Thymus (tissue), 14 donors: ENCODE measurements at places on chromosomes 1 and 21. TPM values are rescaled to one million over a fixed set of nuclear protein-coding genes. Genes with fewer than 3 reads are reported as not detected.

DNA sequence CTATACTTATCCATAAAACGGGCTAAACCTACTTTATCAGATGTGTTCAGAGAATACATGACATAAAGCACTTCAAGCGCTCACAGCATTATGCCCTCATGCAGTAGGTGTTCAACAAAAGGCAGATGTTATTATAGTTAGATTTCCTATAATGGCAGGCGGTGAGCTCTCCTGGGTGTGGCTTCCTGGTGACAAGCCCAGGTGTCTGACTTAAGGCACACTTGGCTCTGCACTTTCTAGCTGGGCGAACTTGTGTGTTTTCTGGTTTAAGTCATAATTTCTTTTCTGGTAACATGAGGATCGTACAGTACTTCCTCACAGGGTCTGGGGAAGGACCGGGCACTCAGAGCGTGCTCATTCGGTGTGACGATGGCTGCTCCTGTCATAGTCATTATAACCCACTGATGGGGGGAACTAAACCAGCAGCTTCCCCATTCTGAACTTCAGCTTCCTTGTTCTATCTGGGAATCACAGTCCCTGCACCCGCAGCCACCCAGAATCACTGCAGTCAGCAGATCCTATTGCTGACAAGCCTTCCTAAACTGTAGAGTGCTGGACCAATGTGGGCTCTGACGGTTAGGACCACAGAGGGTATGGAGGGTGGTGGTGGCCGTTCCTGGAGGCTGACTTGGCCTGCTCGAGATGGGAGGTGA lies 52.8 kb downstream of the IGSF21 start:
- H3K27ac ChIP-seq = no peak overlapping the region
- no peaks in the 10 kb centered on the region for H3K27me3 ChIP-seq
- DNase-seq = no peak
- H3K4me1 ChIP-seq = no peaks in the 10 kb centered on the region

- DNase-seq = no peak
- no peaks in the 10 kb centered on the region for H3K27me3 ChIP-seq
- no peak overlapping the region for H3K27ac ChIP-seq
- no peaks in the 10 kb centered on the region for H3K36me3 ChIP-seq
- H3K4me1 ChIP-seq = no peaks in the 10 kb centered on the region
- H3K4me3 ChIP-seq = no peak overlapping the region
Observed at GRCh38 chr1:222909586-222909985, 94.7 kb downstream of the DISP1 start.

GRCh38 chr1:209723756-209724693 lies 19.4 kb downstream of the HSD11B1 start:
- DNase-seq = no peak
- no peak overlapping the region for H3K27ac ChIP-seq
- H3K36me3 ChIP-seq = no peaks in the 10 kb centered on the region

DNA sequence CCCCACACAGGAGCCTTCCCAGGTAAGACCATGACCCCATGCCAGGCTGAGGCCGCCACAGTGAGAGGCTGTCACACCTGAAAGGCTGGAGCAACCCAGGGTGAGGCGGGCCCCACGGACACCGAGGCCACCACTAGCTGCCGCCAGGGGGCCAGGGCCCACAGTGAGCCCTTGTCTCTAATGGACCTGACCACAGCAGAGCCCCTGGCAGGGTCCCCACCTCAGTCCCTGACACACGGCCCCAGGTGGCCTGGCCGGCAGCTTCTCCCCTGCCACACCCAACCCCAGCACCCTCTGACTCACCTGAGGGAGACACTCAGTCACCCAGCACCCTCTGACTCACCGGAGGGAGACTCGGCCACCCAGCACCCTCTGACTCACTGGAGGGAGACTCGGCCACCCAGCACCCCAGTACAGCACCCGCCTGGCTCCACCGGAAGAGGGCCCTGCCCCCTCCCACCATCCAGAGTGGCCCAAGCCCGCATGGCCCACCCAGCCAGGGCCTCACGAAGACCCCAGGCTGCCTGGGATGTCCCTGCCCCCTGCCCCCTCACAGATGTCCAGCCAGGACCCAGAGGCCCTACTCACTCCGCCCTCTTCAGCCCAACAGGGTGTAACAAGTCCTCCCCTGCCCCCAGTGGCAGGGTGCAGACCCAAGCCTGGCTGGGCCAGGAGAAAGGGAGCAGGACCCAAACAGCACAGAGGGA lies 4.4 kb downstream of the DVL1 start:
- peaks cover 8% of the 10 kb centered on the region for H3K4me1 ChIP-seq
- peaks cover 18% of the 10 kb centered on the region for H3K36me3 ChIP-seq
- H3K27me3 ChIP-seq = peaks cover 12% of the 10 kb centered on the region

DNA sequence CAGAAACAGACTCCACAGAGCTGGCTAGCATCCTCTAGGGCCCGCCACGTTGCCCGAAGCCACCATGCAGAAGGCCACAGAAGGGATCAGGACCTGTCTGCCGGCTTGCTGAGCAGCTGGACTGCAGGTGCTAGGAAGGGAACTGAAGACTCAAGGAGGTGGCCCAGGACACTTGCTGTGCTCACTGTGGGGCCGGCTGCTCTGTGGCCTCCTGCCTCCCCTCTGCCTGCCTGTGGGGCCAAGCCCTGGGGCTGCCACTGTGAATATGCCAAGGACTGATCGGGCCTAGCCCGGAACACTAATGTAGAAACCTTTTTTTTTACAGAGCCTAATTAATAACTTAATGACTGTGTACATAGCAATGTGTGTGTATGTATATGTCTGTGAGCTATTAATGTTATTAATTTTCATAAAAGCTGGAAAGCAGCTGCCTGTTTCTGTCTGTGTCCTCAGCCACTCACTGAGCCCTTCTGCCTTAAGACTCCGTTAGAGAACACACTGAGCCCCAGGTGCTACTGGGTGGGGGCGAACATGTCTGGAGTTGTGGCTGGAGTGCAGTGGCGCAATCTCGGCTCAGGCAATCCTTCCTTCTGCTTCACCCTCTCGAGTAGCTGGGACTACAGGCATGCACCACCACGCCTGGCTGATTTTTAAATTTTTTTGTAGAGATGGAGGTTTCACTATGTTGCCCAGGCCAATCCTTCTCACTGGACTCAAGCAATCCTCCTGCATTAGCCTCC lies 14.8 kb downstream of the MFSD2A start:
- no peaks in the 10 kb centered on the region for H3K27me3 ChIP-seq
- H3K27ac ChIP-seq = no peak overlapping the region
- H3K36me3 ChIP-seq = peaks cover 9% of the 10 kb centered on the region
- DNase-seq = no peak
- no peak overlapping the region for H3K4me3 ChIP-seq
- peaks cover 4% of the 10 kb centered on the region for H3K4me1 ChIP-seq

- H3K27ac ChIP-seq = no peak overlapping the region
- H3K4me1 ChIP-seq = no peaks in the 10 kb centered on the region
- H3K4me3 ChIP-seq = no peak overlapping the region
Observed at GRCh38 chr1:67997746-67998145, 52.7 kb downstream of the DIRAS3 start.

DNA sequence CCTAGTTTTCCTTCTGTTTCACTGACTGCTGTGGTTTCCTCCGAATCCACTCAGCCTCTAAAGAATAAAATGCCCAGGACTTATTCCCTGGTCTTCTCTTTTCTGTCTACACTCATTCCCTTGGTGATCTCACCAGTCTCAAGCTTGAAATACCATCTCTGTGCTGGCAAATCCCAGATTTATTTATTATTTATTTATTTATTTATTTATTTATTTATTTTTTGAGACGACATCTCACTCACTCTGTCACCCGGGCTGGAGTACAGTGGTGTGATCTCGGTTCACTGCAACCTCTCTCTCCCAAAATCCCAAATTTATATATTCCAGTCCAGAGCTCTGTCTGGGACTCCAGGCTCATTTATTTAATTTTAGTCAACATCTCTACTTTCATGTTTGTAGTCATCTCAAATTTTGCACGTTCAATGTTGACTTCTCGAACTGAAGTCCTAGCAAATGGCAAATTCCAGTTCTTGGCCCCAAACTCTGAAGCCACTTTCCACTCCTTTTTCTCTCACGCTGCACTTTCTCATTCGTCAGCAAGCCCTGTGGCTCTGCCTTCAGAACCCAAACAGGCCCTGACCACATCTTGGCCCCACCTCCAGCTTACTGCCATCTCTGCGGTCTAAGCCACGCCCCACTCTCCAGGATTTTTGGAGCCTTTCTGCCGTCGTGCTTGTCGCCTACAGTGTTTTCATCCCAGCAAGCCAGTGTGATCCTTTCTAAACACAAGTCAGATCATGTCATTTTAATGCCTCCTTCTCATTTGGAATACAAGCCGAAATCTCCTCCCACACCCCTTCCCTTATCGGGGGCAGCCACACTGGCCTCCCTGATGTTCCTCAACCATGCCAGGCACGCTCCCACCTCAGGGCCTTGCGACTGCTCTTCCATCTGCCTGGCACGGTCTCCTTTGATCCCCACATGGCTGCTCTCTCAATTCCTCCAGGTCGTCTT lies 14.2 kb upstream of the TENT5B start:
- H3K27ac ChIP-seq = peak overlapping the region; percentile 46
- DNase-seq = no peak
- H3K4me1 ChIP-seq = no peaks in the 10 kb centered on the region
- H3K4me3 ChIP-seq = no peak overlapping the region

- peaks cover 7% of the 10 kb centered on the region for H3K4me1 ChIP-seq
- H3K27me3 ChIP-seq = peaks cover 13% of the 10 kb centered on the region
- H3K36me3 ChIP-seq = no peaks in the 10 kb centered on the region
- peak overlapping the region; percentile 81 for H3K4me3 ChIP-seq
- DNase-seq = no peak
- peak overlapping the region; percentile 89 for H3K27ac ChIP-seq
Observed at GRCh38 chr1:35640380-35641232, 720 bp downstream of the PSMB2 start.

DNA sequence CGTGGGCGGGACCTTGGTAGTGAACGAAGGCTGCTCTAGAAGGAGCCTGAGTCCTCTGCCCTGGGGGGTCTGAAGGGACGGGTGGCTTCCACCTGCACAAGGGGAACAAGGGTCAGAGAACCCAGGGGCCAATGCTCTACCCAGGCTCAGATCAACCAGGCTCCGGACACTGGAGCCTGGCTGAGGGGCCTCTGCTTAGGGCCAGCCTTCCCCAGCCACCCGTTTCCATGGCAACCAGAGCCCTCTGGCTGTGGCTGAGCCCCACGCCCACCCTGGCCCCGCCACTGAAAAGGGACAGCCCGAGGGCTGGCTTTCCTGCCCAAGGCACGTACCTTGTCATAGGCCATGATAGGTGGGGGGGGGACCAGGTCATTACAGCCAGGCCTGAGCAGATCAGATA lies 724.6 kb downstream of the PTPRU start:
- H3K4me3 ChIP-seq = no peak overlapping the region
- no peaks in the 10 kb centered on the region for H3K36me3 ChIP-seq
- no peaks in the 10 kb centered on the region for H3K27me3 ChIP-seq
- no peak overlapping the region for H3K27ac ChIP-seq
- no peaks in the 10 kb centered on the region for H3K4me1 ChIP-seq

- H3K4me1 ChIP-seq = peaks cover 5% of the 10 kb centered on the region
- H3K27ac ChIP-seq = no peak overlapping the region
- no peak overlapping the region for H3K4me3 ChIP-seq
- no peaks in the 10 kb centered on the region for H3K27me3 ChIP-seq
- peaks cover 39% of the 10 kb centered on the region for H3K36me3 ChIP-seq
- DNase-seq = no peak
Observed at GRCh38 chr21:45533361-45533845, 8.8 kb downstream of the SLC19A1 start.

DNA sequence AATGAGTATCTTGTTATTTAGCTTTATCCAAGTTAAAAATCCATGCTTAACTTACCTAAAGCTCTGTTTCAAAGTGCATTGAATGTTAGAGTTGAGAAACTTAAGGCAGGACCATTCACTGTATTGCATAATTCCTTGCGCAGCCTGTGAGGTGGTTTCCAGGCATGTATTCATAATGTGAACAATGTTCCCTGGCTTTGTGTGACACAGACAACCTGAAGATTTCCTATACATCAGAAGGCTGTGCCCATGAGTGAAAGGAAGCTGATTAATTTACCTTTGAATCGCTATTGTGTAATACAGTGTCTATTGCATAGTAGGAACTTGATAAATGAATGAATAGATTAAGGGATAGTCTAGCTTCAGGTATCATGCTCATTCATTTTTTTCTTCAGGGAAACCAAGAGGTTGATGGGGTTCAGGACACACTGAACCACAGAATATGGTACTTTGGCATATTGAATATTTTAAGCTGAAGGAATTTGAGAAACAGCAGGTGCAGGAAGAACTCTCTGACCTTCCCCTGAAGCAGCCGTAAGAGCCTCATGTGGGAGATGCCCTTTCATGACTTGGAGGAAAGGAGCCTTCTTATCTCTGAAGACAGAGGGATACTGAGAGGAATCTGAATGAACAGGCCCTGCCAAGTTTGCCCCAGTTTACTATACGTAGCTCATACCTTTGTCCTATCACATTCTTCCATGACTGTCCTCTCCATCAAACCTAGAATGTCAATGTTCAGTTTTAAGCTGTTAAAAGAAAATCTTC lies 88.6 kb upstream of the GNG12 start:
- no peak for DNase-seq
- no peak overlapping the region for H3K27ac ChIP-seq
- H3K27me3 ChIP-seq = no peaks in the 10 kb centered on the region
- H3K4me3 ChIP-seq = no peak overlapping the region

GRCh38 chr1:230077436-230078213 lies 10.6 kb downstream of the GALNT2 start:
- no peaks in the 10 kb centered on the region for H3K27me3 ChIP-seq
- H3K27ac ChIP-seq = no peak overlapping the region
- peaks cover 10% of the 10 kb centered on the region for H3K36me3 ChIP-seq
- DNase-seq = no peak
- H3K4me3 ChIP-seq = no peak overlapping the region
- H3K4me1 ChIP-seq = peaks cover 62% of the 10 kb centered on the region

GRCh38 chr1:74193908-74194307 lies 4.1 kb downstream of the LRRIQ3 start:
- H3K4me3 ChIP-seq = no peak overlapping the region
- no peak for DNase-seq
- H3K36me3 ChIP-seq = no peaks in the 10 kb centered on the region
- no peaks in the 10 kb centered on the region for H3K4me1 ChIP-seq

DNA sequence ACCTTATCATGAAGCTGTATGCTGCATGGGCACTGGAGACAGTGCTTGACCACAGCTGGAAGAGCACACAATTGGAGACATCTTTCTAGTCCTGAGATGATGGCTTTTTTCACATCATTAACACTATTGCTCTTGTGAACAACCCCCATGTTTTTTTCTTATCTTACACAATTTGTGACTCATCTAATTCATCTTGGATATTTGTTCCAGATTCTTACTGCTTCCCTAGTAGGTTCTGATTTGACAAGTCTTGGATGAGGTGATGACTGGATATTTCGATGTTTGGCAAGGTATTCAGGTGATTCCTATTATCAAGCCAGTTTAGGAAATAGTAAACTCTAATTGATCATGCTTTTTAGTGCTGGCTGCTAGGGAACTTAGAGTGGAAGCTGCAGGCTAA lies 23.7 kb downstream of the HLX start:
- H3K36me3 ChIP-seq = no peaks in the 10 kb centered on the region
- no peak overlapping the region for H3K4me3 ChIP-seq
- H3K27me3 ChIP-seq = no peaks in the 10 kb centered on the region
- no peak overlapping the region for H3K27ac ChIP-seq
- H3K4me1 ChIP-seq = no peaks in the 10 kb centered on the region
- DNase-seq = no peak

GRCh38 chr1:76892675-76893074 lies 25.4 kb downstream of the ST6GALNAC5 start:
- no peaks in the 10 kb centered on the region for H3K36me3 ChIP-seq
- no peak for DNase-seq
- H3K27ac ChIP-seq = no peak overlapping the region
- no peak overlapping the region for H3K4me3 ChIP-seq
- no peaks in the 10 kb centered on the region for H3K27me3 ChIP-seq

Gene KRTAP13-3
- not detected for polyA plus RNA-seq

Gene OR6P1
- polyA plus RNA-seq = not detected

Gene LRRC7
- polyA plus RNA-seq = 0.21 TPM
